Upper lobe of left lung (tissue), 6 donors: ENCODE measurements at places on chromosomes 4 and X.

DNA sequence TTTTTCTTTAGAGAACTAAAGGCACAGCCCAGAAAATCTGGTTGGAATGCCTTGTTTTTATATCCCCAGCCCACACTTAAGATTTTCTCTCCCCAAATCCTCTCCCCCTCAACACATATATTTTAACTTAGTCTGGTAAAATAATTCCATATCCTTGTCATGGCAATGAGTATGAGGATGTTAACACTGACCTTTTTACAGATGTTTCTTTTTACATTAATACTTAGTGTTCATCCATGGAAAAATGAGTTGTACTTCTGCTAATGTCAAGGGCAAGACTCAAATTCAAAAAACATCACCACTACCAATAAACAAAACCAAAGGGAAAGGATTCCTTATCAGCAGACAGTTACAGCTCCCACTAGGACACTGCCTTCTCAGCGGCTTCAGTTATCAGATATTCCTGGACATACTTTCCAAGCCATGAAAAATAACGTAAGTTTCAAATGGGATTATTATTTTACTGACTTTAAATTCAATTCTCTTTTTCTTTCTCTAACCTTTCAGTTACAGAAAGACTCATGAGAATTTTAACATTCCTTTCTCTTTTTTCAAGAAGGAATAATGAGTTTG lies 83.3 kb downstream of the RASL11B start:
- no peak for DNase-seq

GRCh38 chrX:118360429-118361125 lies 14.7 kb downstream of the WDR44 start:
- no peak for DNase-seq

- peak; percentile 94 for DNase-seq
Observed at GRCh38 chr4:184648313-184649025, 778 bp downstream of the CASP3 start.

GRCh38 chr4:102259081-102259480 lies 86.2 kb downstream of the SLC39A8 start:
- no peak for DNase-seq

DNA sequence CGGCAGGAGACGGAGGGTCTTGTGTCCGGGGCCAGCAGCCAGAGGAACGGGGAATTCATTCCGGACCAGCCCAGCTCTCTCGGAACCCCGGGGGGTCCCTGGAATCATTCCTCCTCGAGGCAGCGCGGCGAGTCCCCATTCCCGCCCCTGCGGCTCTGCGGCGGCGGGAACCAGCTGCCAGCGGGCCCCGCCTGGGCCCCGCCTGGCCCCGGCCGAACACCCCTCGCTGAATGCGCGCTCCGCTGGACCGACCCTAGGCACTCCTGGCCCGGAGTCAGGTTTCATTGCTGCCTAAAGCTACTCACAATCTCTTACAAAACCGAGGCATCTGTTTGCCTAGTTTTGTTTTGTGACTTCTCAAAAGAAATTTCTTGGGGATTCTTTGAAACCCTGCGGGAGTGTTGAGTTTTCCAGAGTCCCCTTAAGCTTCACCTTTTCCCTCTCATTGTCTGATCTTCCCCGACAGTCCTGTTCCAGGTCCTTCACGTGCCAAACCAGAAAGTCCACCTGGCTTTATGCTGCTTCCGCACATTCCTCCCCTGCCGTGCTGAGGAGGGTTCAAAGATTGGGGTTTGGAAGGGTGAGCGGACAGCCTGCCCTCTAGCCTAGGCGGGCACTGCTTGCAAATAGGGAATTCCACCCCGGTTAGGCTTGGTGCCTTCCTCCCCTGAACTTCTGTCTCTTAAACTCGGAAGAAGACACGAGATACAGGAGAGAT lies 789 bp downstream of the ARHGAP10 start:
- DNase-seq = peak; percentile 31

- no peak for DNase-seq
Observed at GRCh38 chr4:2406406-2406805, 12.0 kb downstream of the ZFYVE28 start.

- no peak for DNase-seq
Observed at GRCh38 chr4:110108422-110108821, 90.0 kb downstream of the ELOVL6 start.
